Esophagus squamous epithelium (tissue), 5 donors: ENCODE measurements at places on chromosomes 7 and 10.
A peak's percentile ranks its signal among the peaks of the same experiment; 100 is the strongest.

DNA sequence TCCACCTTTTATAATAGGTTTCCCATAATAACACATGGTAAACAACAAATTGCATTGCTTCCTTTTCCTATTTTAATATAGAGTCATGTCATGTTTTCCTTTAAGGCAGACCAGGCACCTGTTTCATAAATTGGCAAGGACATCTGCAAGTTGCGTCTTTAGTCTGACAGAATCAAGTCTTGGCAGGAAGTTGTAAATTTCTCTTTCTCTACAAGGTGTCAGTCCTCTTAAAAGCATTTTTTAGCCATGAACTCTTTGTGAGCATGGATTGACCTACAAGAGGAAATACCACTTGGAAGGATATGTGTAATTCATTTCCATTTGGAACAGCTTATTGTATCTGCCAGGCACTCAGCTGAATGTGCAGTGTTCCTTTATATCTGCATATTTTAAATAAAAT, 176.8 kb downstream of the PRKG1 start:
- no peak for DNase-seq

DNA sequence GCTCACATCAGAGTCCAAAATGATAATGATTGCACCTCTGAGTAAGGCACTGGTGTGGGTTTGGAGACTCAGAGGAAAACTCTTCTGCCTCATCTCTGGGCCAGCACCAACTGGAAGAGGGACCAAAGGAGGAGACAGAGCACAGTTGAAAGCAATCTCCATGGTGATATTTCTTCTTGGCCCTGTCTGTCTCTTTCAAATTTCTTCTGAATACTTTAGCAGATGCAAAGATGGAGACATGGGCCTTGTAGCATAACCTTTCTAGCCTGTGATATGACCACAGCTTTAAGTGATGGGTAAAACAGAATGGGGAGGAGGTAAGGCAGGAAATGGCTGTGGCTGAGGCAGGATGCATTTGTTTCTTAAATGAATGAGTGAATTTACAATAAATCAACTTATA, 12.2 kb upstream of the GIMAP7 start:
- no peak for DNase-seq

DNA sequence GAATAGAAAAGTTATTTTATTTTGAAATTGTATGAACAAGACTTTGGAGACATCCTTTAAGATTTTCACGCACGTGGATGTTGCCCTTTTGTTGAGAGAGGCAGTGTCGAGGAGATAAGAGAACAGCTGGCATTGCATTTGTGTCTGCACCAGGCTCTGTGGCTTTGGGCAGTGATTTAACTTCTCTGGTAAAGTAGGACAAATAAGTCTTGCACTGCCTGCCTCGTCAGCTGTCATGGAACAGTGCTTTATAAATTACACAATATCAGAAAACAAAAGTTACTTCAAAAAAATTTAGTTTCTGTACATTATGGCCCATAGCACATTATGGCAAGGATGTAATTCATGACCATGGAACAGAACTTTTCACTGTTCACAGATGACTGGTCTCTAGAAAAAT, 20.1 kb downstream of the SNX10 start:
- DNase-seq, result no peak

DNA sequence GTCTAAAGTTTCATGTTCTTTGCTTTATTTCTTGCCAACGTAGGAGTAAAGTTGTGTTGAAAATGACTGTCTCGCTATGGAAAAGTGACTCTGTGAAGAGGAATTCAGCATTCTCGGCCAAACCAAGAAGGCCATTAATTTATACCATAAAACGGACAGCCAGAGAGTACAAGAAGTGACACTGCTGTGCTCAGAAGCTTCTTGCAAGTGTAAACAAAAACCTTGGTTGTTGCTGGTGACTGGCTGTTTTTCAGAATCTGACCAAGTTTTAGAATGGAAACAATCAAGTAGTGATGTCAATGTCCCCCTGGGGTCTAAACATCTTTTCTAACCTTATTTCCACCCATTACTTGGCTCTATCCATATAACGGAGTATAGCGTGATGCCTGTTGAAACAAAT, 201.9 kb downstream of the INHBA start:
- DNase-seq, result no peak

GRCh38 chr10:93614101-93614825, 1.9 kb downstream of the PDE6C start:
- no peak for DNase-seq

DNA sequence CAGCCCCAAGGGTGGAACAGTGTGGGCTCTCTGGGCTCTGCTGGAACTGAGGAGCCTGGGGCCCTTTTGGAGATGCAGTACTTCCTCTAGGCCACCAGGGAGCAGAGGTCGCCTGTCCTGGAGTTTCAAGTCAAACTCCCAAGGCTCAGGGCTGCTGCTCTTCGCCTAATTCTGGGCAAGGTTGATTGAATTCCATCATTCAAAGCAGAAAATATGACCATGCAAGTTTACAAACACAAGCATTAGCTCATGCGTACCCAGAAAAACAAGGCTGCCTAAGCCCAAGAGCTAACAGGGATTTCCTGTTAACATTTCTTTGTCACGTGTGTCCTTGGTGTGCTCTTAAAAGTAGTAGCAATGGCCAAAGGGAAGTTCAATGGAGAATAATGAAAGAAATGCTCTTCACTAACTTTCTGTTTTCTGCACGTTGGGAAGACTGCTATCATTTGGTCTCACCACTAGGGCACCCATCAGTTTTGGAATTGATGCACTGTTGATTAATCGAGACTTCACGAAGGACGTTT, 20.1 kb downstream of the LDB3 start:
- peak; percentile 10 for DNase-seq

DNA sequence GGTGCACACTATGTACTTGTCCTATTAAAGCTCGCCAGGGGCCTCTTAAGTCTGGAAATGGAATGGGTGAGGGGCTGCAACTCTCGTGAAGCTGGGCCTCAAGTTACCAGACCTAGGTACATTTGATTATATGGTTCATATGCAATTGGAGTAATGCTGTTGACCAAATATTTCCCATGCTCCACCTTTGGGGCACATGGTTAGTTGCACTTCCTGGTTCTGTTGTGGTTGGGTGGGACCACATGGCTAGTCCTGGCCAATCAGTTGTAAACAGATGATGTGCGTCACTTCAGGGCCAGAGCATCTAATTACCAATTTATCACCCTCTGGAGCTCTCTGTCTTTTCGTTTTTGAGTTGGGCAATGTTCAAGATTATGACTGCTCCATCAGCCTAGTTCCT, 39.5 kb upstream of the OPN4 start:
- no peak for DNase-seq

GRCh38 chr7:100087055-100087750, 1.6 kb upstream of the COPS6 start:
- DNase-seq, result no peak

DNA sequence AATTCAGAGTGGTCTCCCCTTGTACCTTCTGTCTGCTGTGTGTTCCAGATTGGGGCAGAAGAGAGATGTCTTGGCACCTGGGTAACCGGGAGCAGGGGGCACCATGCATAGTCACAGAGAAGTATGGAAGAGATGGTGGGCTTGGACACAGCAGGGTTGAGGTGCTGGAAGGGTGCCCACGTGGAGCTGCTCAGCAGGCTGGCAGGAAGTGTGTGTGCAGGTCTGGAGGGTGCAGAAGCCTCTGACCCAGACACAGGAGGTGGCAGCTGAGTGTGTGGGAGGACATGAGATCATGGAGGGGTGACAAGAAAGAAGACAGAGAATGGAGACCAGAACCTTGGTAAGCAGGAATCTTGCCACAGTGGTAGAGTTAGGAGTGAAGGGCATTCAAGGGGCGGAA, 42.3 kb upstream of the DUSP5 start:
- DNase-seq, result no peak

DNA sequence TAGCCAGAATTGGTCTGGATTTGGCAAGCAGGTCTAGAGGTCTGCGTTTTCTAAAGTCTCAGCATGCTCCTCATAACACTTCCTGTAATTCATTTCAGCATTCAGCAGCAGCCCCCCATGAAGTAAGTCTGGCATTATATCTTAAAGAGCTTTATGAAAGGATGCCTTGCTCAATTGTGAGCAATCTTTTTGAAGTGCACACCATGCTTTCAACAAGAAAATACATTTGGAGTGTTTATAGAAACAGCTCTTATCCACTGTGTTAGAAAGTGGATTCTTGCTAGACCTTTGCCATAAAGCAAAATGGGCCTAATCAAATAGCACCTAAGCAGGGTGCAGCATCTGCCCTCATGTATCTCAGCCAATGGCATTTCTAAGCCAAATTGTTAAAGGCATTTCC, 378.0 kb upstream of the AKR1E2 start:
- no peak for DNase-seq

DNA sequence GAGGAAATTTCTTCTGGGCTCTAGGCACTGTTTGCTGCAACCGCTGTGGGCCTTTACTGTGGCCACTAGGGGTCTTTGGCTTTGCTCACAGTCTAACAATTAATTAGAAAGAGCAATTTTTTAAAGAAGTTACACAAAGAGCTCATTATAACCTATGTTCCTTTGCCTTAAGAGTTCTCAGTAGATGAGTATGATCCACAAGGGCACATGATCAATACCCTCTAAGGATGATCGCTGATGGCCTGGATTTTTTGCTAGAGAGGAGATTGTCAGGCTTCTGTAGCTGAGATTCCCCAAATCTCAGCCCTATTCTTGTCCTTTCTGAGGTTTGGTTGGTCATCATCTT, 80.8 kb upstream of the RHOBTB1 start:
- DNase-seq, result no peak
